ENCODE measurements at places on chromosomes 2 and 18.

GRCh38 chr2:158745067-158745865 is 49.9 kb upstream of the DAPL1 start:
- no peak for DNase-seq

- no peak for DNase-seq
Observed at GRCh38 chr2:7007846-7008741, 90.9 kb downstream of the RNF144A start.

GRCh38 chr2:239245872-239246721 is 154.7 kb downstream of the HDAC4 start:
- DNase-seq, result peak; percentile 24

GRCh38 chr18:63168287-63168686 is 151.3 kb downstream of the BCL2 start:
- DNase-seq, result no peak

GRCh38 chr18:23143016-23143814 is 7.9 kb downstream of the CABLES1 start:
- DNase-seq, result no peak

DNA sequence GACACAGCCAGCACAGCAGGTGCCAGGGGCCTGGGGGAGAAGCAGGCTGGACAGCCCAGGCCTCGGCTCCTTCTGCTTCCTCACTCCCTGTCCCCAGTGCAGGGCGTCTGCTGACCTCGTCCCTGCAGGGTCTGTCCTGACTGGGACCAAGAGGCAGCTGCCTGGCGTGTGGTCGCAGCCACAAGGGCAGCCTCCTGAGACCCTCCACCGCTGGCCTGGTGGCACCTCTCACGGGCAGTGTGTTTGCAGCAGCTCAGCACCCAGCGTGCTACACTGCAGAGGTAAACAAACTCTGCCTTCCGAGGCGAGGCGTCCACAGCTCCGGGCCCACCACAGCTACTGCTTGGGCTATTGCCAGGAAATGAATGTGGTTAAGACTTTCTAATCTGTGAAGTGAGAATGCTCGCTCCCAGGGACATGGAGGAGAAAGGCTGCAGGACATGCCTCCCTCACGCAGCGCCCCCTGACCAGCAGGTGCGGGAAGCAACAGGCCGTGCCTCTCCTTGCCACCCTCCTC is 46.1 kb upstream of the HPCAL1 start:
- DNase-seq, result no peak

All from NCI-H774 (cell line).